ENCODE measurements at places on chromosomes 11 and 22. TPM values are rescaled to one million over a fixed set of nuclear protein-coding genes. Genes with fewer than 3 reads are reported as not detected.

The TSPAN4 gene
- total RNA-seq: 173 TPM

The SPI1 gene
- not detected for total RNA-seq

The WNT11 gene
- total RNA-seq: not detected

The PPP1R14B gene
- total RNA-seq: 691 TPM
